Activated CD8-positive, alpha-beta memory T cell treated with anti-CD3 and anti-CD28 coated beads, Interleukin-2, amount 50 U/mL, for 48 hours (primary cell): ENCODE measurements at places on chromosomes 6 and 20.

- DNase-seq, result no peak
These were observed 26.5 kb downstream of the CD109 start for GRCh38 chr6:73722318-73723060.

GRCh38 chr6:85451565-85452306, 1.9 kb downstream of the NT5E start:
- no peak for DNase-seq

DNA sequence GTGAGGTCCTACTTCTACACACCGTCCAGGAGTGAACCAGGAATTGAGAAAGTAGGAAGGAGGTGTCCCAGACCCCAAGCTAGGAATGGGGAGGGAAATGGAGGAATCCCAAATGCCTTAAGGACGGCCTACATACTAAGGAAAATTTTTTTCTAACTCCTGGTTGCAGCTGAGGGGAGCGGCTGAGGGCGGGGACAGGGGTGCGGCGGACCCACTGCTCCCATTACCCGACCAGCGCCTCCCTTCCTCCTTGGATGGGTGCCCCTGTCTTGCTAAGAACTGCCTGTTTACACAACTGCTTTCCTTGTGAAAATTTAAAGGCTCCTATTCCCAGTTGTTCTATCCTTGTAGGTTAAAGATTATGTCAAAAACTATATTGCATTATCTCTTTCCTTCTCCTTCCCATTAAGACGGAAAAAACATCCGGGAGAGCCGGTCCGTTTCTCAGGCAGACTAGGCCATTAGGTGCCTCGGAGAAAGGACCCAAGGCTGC, 699 bp upstream of the HSPA1B start:
- DNase-seq, result no peak

DNA sequence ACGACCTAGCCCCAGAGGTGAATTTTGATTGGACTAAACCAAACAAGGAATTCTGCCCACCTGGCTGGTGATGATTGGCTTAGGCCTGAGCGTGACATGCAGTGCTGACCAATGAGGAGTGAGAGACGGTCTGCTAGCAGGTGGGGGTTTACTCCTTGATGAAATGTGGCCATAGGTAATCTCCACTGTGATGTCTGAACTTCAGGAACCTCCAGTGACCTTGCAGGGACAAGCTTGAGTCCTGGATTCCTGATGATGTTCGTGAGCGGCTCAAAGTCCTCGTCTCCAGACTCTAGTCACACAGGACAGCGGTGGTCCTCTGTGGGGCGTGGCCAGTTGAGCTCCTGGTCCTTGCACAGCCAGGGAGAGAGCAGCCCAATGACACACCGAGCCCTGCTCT, 8.4 kb downstream of the VSX1 start:
- no peak for DNase-seq

DNA sequence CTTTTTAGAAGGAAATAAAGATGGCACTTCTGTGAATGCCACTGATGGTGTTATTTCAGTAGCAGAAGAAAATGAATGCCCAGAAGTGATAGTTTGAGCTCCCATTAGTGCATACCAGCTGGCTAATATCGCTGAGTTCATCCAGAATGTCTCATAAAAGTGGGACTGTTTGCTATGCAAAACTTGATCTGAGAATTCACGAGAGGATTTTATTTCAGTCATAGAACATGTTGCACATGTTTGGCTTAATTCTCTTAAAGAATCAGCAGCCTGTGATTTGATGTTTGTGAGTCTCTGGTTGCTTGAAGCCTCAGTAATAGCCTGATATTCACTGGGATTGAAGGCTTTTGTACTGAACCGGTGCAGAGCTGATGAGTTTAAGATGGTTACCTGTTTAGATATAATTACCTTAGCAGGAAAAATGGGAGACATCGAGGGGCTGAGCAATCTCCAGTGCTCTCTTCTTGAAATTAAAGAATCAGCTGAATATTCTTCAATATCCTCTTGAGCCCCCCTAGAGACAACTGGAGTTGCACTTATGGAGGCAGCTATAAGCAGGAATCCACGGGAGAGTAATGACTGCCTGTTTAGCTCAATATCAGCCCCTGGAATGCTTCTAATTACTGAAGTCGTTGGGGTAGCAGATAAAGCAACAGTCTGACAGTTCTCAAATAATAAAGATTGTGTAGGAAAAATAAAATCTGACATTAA, 955.5 kb downstream of the PHF3 start:
- no peak for DNase-seq

GRCh38 chr6:31438677-31439076, 35.3 kb downstream of the MICA start:
- no peak for DNase-seq

DNA sequence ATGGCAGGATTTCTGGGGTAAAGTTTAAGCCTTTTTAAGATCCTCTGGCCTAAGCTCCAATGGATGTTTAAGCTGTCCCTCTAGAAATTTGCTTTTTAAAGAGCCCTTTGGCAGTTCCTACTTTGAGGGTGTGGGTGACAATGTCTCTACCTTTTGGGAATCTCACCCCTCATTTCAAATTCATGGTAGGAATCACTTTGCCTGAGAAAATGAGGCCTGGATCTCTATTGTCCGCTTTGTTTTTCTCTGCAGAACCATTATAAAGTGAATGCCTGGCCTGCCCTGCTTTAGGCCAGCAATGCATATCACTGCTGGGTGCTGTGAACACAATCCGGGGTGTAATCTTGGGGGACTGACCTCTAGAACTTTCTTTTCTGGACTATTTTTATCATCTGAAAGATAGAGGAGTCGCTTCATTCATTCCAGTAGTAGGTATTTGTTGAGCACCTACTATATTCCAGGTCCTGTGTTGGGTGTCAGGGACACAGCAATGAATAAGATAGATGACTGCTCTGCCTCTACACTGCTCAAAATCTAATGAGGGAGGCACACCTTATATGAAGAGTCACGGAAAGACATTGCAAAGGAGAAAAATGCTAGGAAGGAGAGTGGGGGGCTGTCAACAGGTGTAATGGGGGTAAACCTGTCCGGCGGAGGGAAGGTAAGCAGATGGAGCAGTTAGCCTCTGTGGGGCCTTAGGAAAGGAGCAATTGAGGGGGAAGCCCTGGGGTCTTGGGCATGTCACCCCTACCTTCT, 8.6 kb upstream of the COMMD7 start:
- DNase-seq, result no peak

DNA sequence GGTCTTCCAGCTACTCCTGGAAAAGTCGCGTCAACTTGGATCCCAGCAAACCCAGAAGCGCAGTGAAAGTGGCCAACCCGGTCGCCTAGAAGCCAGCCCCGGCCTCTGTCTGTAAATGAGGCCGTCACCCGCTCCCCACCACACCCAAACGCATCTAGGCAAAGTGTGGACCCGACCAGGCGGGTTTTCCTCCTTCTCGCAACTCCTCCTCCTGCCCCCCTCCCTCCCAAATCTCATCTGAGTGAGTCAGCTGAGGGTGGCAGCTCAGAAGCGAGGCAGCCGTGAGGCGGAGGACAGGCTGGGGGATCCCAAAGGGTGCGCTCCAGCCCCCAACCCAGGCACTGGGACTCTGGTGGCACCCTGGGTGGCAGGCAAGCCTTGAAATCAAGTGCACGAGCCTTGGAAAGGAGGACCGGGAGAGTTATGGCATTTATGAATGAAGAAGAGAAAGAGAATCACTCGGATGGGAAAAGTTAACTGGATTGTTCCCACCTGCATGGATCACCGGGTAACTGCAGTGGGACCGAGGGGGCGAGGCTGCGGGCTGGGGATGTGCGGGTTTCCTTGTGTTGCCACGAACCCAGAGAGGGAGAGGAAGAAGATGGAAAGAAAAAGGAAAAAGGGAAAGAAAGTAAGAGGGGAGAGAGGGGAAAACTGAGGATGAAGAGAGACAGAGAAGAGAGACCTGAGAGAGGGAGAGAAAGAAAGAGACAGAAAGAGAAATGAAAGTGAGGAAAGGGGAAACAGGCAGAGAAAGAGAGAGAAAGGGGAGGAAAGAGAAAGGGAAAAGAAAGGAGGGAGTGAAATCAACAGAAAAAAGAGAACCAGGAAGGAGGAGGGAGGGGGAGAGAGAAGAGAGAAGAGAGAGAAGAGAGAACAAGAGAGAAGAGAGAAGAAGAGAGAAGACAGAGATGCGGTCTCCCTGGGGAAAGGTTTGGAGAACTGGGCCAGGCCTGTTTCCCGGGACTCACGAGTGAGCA, at the start of gene APCDD1L:
Gene APCDD1L (minus strand): TSS at position 167 of the 980 bp plus-strand sequence. CDS start 692 bp downstream, outside the sequence.
- no peak for DNase-seq

GRCh38 chr6:3061501-3061941, 6.8 kb upstream of the RIPK1 start:
- DNase-seq, result no peak

- no peak for DNase-seq
These were observed 46.2 kb upstream of the GGTLC1 start for GRCh38 chr20:24034820-24035219.
